ENCODE measurements at places on chromosomes 3 and 15.

DNA sequence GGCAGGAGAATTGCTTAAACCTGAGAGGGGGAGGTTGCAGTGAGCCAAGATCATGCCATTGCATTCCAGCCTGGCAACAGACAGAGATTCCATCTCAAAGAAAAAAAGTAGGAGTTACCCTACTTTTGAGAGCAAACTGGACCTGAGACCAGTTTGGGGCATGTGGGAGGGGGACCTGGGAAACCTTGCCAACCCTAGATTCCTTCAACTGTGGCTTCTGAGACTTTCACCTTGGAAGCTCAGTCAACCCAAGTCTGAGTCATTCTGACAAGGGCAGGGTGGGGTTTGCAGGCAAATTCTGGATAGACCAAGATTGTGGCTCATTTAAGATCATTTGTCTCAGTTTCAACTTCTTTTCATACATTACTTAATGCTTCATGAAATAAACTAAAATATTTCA is 23.8 kb upstream of the SIAH2 start:
- no peak for DNase-seq

GRCh38 chr3:133670525-133670995 is 8.8 kb upstream of the TOPBP1 start:
- no peak for DNase-seq

GRCh38 chr15:33587773-33588172 is 277.0 kb downstream of the RYR3 start:
- no peak for DNase-seq

GRCh38 chr15:39699516-39700374 is 82.9 kb downstream of the FSIP1 start:
- no peak for DNase-seq

DNA sequence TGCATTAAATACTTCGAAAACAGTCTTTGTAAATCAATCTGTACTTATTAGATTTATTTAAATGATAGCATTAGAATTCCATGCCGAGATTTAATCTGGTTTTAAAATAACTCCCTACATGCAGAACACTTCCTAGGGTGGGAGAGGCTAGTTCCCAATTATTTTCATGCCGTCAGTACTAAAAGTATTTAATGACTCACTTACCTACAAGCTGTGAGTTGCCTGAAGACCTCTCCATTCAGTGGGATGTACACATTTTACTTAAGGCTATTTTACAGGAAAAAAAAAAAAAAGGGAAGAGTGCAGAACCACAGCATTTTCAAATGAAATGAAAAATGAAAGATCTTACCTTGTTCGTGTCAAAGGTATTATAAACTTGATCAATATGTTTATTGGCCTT is 469 bp downstream of the GUCA1C start:
- no peak for DNase-seq

GRCh38 chr3:178320456-178321351 is 215.5 kb upstream of the KCNMB2 start:
- no peak for DNase-seq

DNA sequence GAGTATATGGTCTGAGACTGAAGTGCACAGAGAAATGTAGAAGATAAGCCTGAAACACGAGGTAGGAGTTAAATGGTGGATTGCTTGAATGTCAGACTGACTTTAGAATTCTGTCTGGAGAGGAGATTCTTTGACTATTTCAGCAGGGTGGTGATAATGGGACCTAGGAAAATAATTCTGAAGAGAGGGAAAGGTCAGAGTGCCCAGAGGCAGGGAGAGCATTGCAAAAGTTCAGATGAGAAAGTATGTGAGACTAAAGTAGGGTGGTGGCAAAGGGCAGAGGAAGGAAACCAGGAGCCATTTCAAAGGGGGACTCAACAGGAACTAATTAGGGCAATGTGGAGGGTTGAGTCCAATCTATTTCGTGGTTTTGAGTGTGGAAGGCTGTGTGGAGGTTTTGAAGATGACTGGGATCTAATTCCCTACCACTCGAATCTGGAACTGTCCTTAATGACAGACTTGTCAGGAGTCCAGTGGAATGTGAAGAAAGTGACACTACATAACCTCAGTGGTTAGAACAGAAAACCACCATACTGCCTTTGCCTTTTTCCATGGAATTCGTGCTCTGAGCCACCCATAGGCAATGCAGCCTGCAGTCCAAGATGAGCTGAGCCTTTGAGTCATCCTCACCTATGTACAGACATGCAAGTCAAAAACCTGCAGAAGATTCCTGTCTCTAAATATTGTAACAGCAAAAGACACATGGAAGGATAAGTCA is 16.1 kb downstream of the CPOX start:
- no peak for DNase-seq

GRCh38 chr15:63497642-63498467 is 6.5 kb upstream of the USP3 start:
- no peak for DNase-seq

- DNase-seq: no peak
Measured at GRCh38 chr15:50854601-50855490, 53.6 kb upstream of the AP4E1 start.

- DNase-seq: no peak
Measured at GRCh38 chr3:130748981-130749380, 2.4 kb upstream of the PIK3R4 start.

DNA sequence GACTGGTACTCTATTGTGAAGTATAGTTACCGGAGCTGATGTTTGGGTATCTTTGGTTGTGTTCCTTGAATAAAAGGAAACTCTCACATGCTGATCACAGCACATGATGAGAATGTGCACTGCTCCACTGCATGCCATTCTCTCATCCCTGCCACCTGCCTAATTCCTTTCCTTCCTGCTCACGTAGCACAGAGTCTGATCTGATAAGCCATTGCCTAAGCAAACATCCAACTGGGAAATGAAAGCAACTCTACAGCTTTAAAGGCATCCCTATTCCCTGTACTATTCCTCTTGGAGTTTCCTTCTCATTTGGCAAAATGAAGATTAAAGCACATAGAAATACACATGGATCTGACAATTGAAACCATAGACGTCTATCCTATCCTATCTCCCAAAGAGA is 359.8 kb downstream of the C3orf38 start:
- no peak for DNase-seq

GRCh38 chr3:182803596-182803995 is 10.3 kb downstream of the ATP11B start:
- DNase-seq: no peak

GRCh38 chr15:74130155-74130848 is at the start of gene ISLR2:
Gene ISLR2 (plus strand): TSS chr15:74130586. CDS start chr15:74132755, 2,169 bp downstream.
- DNase-seq: no peak

DNA sequence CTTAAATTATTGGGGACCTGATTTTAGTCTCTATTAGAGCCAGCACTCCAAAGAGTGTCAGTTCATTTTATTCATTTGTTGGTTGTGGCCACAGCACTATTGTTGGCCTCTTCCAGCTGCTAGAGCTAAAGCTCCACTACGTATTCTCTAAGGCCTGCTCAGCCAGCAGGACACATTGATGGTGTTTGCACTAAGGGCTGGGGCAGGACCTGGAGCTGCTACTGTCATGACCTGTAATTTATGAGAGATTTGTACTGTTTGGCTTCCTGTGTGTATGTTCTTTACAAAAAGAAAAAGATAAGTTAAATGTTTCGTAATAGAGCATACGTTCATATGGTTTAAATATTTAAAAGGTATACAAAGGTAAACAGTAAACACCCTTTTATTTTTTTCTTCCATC is 8.1 kb downstream of the GFM1 start:
- no peak for DNase-seq

DNA sequence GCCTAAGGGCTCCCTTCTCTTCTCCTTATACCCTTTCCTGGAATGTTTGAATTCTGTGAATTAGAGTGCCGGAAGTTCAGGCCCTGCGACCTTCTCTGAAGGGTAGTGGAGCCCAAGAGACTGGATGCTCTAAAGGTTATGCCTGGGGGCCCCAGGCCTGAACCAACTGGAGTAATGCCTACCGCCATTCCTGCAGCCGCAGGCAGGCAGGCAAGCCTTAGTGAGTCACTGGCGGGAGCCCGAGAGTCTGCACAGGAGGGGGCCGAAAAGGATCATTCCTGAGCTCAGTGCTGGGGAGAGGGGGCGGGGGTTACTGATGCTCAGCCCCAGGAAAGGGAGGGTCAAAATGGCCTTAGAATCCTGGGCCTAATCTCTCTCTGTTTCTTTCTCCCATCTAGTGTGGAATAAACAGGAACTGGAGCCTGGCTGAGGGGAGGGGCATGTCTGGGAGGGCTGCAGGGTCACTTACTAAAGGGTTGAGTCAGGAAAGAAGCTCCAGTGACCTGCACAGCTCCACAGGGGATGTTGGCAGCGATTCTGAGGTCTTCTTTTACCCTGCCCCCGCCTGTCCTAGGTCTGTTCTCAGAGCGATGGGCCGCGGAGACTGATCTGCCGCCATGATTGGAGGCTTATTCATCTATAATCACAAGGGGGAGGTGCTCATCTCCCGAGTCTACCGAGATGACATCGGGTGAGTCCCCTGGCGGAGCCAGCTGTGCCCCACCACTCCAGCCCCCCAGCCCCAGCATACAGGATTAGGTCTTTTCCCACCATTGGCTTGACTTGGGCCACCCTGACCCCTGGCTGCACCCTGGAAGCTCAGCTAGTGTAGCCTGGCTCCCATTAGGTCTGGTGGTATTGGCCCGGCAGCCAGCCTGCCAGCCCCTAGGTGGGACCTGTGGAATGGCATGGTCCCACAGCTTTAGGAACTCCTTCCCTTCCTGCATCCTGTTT is 2.0 kb downstream of the AP2M1 start:
- DNase-seq: no peak

- no peak for DNase-seq
Measured at GRCh38 chr3:114834175-114834940, 312.7 kb downstream of the ZBTB20 start.

DNA sequence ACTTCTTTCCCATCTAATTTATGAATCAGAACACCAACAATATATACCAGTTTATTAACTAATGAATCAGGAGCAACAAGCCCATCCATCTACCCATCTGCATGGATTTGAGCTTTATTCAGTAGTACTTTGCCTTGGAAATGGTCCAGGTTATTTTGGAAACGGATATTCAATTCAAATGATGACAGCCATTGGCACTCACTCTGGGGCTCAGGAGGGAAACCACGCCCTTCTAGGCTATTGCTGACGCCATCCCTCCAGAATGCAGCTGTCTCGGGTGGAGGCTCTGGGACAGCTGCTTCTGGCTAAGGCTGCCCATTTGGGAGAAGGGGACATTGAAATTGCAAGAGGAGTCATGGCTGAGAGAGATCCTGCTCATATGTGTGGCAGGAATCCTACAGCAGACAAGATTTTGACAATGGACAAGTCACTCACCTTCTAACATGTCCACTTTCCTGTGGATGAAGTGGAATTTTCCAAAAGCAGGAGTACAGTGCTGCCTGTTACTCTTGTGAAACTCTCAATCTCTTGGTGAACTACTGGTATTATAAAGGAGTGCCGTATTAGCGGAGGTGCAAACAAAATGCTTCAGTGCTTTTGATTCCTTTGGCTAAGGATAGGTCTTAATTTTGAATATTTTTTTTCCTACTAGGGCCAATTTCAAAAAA is 29.3 kb upstream of the TRAK1 start:
- no peak for DNase-seq

DNA sequence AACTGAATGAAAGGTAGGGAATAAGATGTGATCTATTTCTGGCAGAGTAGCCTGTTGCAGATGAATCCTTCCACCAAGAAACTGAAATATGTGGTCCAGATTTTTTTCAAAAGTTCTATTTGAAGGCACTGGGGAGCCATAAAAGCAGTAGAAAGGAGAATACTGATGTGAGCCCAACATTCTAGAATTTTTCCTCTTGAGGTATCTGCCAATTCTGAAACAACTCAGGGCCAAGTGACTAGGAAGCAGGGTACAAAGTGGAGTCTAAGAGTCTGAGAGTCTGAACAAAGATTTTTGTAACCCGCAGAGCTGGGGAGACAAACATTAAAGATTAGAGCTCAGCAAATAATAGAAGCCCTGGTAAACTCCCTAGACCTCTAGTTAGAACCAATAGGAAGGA is 58.3 kb upstream of the SLCO3A1 start:
- DNase-seq: no peak

GRCh38 chr15:100113351-100114080 is 228.3 kb downstream of the ADAMTS17 start:
- DNase-seq: no peak

- DNase-seq: no peak
Measured at GRCh38 chr3:155173771-155174170, 93.7 kb downstream of the MME start.

DNA sequence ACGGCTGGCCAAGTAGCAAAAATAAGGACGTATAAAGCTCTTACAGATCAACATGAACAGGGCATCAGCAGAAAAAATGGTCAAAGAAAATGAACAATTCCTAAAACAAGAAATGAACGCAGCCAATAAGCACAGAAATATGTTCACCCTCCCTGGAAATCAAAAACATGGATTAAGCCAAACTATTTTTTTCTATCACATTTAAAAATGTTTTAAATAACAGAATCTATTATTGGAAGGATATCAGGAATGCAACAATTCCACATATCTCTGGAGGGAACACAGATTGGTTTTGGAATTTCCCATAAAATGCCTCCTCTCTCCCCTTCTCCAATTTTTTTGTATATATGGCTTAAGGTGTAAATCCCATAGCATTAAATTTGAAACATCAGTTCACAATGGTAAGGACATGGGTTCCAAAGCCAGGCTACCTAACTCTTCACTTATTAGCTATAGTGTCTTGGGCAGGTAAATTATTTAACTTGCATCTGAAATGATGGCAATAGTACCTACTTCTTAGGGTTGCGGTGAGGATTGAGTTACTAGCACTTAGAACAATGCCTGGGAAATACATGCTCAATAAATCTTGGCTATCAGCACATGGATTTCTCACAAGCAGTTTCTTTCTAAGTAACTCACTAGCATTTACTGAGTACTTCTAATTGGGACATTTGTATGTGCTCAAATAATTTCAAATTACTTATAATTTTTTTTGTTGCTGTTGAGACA is 10.1 kb downstream of the UACA start:
- no peak for DNase-seq

DNA sequence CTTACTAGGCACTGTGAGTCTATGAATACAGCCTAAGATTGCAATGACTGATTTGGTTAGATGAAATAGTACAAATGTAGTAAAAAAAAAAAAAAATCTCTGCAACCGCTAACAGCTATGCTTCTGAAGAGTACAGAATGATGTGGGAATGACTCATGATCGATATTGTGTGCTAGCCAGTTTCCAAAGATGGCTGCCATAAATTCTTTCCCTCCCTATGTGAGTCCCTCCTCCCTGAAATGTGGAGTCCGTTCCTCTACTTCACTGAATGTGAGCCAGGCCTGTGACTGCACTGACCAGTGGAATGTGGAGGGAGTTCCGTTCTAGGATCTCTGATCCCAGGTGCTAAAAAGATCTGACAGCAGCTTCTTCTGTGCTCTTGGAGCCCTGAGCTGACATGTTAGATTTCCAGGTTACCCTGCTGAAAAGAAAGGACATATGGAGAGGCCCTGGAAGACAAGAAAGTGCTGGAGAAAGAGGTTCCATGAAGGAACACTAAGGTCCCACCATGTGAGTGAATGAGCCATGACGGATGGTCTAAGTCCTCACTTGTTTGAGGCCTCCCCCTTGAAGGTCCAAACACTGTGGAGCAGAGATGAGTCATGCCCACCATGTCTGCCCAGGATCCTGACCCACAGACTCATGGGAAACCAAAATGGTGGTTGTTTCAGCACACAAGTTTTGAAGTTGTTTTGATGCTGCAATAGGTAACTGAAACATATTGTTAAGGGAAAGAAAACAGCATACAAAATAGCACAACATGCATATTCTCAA is 46.3 kb downstream of the DGKG start:
- no peak for DNase-seq
